Heart right ventricle (tissue), 16 donors: ENCODE measurements at places on chromosomes 1 and 21. TPM values are rescaled to one million over a fixed set of nuclear protein-coding genes. Genes with fewer than 3 reads are reported as not detected.

SLC45A1 gene
- total RNA-seq: 0.58 TPM

TLCD4 gene
- 74.3 TPM for total RNA-seq

CLCA2 gene
- not detected for total RNA-seq

DLGAP3 gene
- not detected for total RNA-seq

PAPPA2 gene
- total RNA-seq: 0.17 TPM

RGS1 gene
- total RNA-seq: 0.30 TPM

KCNJ9 gene
- not detected for total RNA-seq

KRTAP10-11 gene
- total RNA-seq: not detected

CLDN8 gene
- not detected for total RNA-seq

SLC1A7 gene
- 0.53 TPM for total RNA-seq

VWA1 gene
- 11.7 TPM for total RNA-seq

LMOD1 gene
- total RNA-seq: 13.5 TPM

NPR1 gene
- total RNA-seq: 8.0 TPM

IPO13 gene
- 53.6 TPM for total RNA-seq

HSPA6 gene
- total RNA-seq: 0.55 TPM

HPDL gene
- total RNA-seq: not detected

DNASE2B gene
- 0.20 TPM for total RNA-seq

AMPD1 gene
- total RNA-seq: not detected

TRAF3IP3 gene
- 0.70 TPM for total RNA-seq
